ENCODE measurements at places on chromosomes 5 and 9. TPM values are rescaled to one million over a fixed set of nuclear protein-coding genes. Genes with fewer than 3 reads are reported as not detected.

The PCDHA5 gene
- not detected for total RNA-seq

The RLN1 gene
- 0.73 TPM for total RNA-seq

The MARVELD2 gene
- 0.16 TPM for total RNA-seq

The SLC22A4 gene
- 0.30 TPM for total RNA-seq

The ECM2 gene
- total RNA-seq, result not detected

The CDC25C gene
- 12.6 TPM for total RNA-seq

The RANBP3L gene
- total RNA-seq, result not detected

Measured in T-helper 2 cell treated with Interferon-gamma antibody and Interleukin-4, amounts not matched to agents 100 ng/mL and 5 ng/mL, for 36 hours (primary cell).